ENCODE measurements at places on chromosomes 6 and 20.

DNA sequence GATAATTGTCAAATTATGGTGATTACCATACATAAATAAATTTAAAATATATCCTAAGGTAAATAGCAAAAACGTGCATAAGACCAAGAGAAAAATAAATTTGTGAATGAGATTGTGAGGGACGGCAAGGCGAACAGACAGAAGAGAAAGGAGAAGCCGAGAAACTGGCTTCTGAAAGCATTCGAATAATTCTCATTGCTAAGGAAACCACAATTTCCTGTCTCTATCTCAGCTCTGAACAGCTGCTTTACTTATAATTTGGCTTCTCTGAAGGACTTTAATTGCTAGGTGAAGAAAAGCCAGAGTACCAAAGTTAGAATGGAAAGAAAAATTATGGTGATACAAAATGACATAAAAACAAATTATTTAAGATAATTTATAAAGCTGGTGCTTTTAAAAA lies 79.0 kb upstream of the RGS17 start:
- peak; percentile 5 for DNase-seq

GRCh38 chr20:23222531-23223200 lies 127.9 kb upstream of the NXT1 start:
- no peak for DNase-seq

- no peak for DNase-seq
These were observed 137.2 kb downstream of the MMUT start for GRCh38 chr6:49325891-49326290.

DNA sequence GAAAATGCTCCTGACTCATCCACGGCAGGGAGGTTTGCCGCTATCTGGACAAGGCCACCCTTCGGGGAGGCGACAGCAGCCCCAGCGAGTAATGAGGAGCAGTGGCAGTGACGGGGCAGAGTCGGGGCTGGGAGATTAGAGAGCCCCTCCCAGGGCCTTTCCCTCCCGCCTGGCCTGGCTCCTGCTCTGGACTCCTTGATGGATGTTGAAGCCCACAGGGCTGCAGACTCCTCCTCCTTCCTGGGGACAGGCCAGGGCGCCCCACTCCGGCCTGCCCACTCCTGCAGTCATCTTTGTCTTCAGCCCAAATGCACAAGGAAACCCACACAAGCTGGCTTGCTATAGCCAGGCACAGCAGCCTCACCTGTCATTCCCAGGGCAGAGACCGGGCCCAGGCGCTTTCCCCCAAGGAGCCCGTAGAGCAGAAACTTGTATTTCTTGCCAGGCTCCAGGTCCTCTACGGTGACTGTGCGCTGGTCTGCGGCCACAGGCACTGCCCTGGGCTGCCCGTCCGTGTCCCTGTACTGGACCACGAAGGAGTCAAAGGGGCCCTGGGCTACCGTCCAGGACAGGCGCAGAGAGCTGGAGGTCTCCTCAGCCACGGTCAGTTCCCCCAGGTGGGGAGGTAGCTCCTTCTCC lies 7.7 kb downstream of the CYP21A2 start:
- no peak for DNase-seq

DNA sequence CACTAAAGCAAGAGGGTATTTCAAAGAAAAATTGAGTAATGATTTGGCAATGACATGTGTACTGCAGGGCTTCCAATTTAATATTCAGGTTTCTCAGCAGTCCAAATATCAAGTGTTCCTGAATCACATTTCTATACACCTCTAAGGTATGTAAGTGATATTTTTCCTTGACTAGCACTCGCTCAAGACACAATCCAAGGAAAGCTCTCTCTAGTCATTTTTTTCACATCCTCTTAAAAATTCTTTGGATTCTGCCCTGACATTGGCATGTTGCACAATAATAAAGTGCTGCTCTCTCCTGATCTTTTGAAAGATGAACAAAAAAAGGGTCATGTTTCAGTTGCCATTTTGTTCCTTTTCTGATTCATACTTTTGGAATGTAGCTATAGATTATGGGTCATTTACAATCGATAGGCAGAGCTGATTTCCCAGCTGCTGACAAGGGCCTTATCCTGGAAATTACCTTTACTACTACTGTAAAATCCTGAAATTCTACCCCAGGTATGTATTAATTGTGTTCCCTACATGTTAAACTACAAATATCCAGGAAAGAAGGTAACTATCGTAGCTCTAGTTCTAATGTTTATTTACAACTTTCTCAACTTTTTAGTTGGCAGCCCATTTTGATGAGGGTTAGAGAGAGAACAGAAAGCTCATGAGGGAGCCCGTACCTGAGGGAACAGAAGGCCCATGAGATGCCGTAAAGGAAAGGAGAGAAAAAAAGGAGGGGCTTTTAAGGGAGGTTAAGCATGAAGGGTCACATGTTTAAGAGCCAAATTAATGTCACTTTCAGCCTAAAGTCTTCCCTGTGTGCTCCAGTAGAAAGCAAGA lies 22.2 kb upstream of the ADGRG6 start:
- DNase-seq = no peak

DNA sequence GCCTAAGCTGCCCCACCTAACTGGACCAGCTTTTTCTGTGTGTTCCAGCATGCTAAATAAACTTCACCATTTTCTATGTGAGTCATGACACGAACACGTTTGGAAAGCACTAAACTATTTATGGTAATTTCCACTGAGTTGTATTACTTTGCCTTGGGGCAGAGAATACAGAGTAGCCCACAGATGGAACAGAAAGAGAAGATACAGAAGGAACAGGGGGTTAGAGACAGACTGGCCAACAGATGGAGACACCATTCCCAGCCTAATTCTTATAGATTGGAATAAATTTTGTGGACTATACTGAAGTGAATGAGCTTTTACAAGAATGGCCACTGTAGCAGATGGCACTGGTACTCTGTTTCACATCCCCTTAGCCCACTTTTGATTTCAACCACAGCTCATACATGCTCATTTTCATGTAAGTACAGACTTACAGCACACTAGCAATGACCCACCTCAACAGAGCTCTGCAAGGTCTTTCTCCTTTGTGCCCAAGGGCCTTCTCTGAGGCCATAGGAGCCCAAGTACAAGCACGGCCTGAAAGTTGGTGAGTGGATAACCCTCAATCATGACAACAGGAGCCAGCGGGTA lies 13.1 kb upstream of the NT5DC1 start:
- no peak for DNase-seq

DNA sequence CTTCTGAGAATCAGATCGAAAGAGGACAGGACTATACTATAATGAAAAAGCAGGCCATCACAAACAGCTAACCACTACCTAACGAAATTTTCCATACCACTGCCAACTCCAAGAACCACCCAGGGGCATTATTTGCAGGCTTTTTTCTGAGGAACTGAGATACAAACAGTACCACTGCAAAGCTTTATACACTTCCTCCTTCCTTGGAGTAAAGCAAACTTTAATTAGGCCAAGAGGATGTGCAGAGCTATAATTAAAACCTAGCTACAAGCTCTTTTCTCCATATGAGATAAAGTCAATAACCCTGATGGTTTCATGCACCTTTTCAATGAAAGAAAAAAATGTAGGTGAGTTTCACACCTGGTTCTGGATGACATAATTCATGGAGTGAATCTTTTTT lies 68.5 kb downstream of the ELOVL5 start:
- no peak for DNase-seq

GRCh38 chr20:5100684-5101347 lies 18.9 kb downstream of the PCNA start:
- peak; percentile 79 for DNase-seq

DNA sequence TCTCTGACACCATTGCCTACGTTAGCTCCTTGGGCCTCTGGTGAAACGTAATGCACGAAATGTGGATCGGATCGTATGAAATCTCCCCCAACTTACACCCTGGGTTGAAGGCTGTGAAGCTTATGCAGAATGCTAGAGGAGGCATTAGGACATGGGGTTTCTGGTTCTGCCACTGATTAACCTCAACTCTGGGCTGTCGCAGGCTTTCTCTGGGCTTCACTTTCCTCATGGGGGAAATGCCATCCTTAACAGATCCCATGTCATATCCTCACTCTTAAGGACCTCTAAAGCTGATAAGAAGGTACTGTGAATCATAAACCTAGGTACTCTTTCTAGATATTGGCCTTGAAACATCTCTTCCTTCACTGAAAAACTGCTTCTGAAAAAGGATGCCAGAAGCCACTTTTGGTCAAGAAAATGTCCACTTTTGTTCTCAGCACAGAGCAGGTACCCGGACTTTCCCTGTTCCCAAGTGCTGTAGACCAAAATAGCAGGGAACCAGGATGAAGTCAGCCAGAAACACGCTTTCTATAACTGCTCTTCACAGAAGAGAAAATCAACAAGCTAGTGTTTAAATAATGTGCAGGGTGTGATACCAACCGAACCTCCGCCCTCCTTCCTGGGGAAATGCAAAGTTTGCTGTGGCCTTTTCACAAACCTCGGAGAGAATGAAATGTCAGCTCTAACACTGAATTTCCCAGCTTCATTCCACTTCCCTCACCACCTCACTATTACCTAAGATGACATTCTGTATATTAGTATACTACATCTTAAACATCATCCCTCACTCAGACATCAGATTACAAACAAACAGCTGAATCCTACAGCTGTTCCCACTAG lies 118.9 kb downstream of the BACH2 start:
- DNase-seq = no peak

DNA sequence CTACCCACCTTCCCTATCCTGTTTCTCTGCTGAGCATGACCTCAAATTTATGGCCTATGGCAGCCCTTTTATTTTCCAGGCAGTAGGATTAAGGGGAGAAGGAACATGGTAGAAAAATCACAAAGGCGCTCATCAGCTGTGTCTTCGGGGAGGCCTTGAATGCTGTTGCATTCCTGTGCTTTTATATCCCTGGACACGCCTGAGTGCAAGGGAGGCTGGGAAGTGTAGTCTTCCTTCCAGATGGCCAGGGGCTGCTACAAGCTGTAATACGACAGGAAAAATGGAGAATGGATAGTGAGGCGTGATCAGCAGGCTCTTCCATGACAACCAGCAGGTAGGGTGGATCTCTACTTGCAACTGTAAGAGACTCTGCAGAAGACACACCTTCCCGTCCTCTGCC lies 210.9 kb upstream of the GGTLC1 start:
- DNase-seq = no peak

DNA sequence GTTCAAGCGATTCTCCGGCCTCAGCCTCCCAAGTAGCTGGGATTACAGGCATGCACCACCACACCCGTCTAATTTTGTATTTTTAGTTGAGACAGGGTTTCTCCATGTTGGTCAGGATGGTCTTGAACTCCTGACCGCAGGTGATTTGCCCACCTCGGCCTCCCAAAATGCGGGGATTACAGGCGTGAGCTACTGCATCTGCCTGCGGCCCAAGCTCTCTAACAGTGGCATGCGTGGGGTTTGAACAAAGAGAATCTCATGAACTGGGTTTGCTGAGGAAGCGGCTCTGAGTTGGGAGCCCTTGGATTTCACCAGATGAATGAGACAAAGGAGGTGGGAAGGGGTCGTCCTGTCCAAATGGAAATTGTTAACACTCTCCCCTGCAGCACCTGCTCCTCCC lies 33.2 kb upstream of the CD83 start:
- DNase-seq = no peak

GRCh38 chr6:30542915-30543314 lies 13.4 kb downstream of the GNL1 start:
- no peak for DNase-seq

- no peak for DNase-seq
These were observed 75.6 kb upstream of the GNRH2 start for GRCh38 chr20:2967841-2968240.

GRCh38 chr6:6006428-6007365 lies at the start of gene NRN1:
Gene NRN1, minus strand, starts transcription at chr6:6006925. Its CDS starts 176 bp downstream, at chr6:6006749.
- no peak for DNase-seq

- no peak for DNase-seq
These were observed at the start of gene PRR18 for GRCh38 chr6:166308033-166308768. Gene PRR18, minus strand, starts transcription at chr6:166308392. Its CDS starts 250 bp downstream, at chr6:166308142.

DNA sequence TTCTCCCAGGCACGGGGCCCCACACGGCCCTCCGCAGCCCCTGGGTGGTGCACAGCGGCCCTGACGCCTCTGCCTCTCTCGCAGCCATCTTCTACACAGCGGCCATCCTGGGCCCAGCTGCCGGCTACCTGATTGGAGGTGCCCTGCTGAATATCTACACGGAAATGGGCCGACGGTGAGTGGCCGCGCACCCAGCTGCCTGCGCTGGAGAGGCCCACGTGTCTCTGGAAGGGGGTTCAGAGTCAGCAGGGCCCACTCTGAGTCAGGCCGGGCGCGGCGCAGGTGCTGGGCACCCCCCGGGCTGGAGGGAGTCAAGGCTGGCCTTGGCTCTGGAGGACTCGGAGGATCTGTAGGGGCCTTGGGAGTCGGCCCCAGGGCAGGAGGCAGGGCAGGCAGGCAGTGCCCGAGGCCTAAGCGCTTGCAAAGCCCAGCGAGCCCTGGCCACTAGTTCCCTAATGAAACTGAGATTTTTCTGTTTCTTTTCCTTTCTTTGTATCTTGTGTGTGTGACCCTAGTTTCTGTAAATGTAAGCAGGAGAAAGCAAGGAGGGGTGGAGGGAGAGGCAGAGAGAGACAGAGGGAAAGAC lies 16.4 kb downstream of the SLCO4A1 start:
- no peak for DNase-seq

- DNase-seq = no peak
These were observed 83.9 kb downstream of the GRIK2 start for GRCh38 chr6:101477436-101477835.

Data from CD4-positive, alpha-beta T cell treated with Interleukin-10 for 1 hour (primary cell).